NCI-H510A treated with DMSO at 0.1 percent for 48 hours (cell line): ENCODE measurements at places on chromosomes 11 and 22.

GRCh38 chr11:86208572-86208971, 36.0 kb upstream of the EED start:
- no peak for DNase-seq

DNA sequence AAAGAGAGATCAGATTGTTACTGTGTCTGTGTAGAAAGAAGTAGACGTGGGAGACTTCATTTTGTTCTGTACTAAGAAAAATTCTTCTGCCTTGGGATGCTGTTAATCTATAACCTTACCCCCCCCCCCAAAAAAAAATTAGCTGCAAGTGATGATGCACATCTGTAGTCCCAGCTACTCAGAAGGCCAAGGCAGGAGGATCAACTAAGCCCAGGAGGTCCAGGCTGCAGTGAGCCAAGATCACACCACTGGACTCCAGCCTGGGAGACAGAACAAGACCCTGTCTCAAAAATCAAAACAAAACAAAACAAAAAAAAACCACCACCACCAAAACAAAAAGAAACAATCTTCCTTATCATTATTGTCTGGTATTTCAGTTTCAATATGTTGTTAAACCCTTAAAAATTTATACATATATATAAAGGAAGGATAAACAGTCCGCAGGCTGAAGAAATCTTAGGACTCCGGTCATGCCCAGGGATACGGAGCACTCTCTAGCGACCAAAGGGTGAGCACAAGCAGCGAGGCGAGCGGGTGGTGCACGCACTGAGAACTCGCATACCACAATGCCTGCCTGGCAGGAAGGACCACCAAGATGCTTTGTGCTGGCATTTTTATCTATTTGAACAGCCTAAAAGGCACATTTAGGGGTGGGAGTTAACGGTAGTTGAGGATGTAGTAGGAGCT, 6.4 kb downstream of the POLDIP3 start:
- DNase-seq = no peak

DNA sequence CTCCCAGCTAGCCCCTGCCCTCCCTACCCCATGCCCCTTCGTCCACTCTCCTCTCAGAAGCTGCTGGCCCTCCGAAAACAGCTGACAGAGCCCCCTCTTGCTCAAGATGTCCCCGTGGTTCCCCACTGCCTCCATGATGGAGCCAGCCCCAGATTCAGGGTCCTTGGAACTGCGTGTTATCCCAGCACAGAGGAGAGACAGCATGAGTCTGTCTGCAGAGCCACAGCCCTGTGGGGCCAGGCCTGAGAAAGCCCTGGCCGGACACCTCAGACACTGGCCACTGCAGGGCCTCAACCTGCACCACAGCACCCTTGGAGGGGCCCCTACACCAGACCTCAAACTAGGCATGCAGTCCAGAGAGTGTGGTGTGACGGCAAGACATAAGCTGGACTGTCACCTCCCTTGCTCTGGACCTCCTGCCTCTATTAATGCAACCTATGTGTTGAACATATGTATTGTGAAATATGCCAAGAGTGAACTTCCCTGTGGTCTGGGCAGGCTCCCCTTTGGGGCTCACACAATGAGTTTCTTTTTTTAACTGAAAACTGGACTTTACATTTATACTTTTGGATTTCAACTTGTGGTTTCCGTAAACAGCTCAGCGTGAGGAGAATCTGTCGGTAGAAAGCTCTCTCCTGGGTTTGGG, 9.6 kb downstream of the PNPLA5 start:
- no peak for DNase-seq

DNA sequence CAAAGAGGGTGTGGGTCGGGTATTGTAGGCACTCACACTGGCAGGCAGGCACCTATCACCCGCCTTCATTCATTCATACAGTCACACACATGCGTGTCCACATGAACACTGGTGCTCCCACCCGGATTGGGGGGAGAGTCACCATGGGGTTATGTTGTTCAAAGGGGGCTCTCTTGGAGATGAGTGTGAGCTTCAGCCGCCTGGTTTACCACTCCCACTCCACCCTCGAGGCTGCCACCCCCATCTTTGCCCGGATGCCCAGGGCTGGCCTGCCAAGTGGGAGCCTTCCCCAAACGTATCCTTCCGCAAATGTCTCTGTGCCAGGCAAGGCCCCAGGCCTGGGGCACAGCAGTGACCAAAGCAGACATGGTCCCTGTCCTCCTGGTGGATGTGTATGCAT, 22.6 kb downstream of the MRGPRD start:
- no peak for DNase-seq

- no peak for DNase-seq
Observed at GRCh38 chr11:116579031-116579653, 193.6 kb downstream of the BUD13 start.

DNA sequence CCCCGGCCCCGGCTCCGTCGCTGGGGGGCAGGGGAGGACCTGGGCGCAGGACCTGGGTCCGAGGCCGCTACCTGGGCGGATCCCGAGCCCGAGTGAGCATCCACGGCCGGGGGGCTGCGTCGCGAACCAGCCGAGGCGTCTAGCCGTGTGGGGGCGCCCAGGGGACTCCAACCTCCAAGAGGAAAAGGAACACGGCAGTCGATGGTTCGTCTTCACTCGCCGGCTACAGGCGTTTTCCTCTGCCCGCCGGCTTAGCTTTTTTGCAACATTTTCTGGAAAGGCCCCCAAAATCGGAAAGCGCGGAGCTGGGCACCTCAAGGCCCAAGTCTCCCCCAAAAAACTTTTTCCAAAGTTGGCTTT, 666 bp downstream of the PDGFB start:
- DNase-seq = no peak
